ENCODE measurements at places on chromosomes 5 and 9. TPM values are rescaled to one million over a fixed set of nuclear protein-coding genes. Genes with fewer than 3 reads are reported as not detected.

The GPR151 gene
- not detected for total RNA-seq

The SCGB3A2 gene
- total RNA-seq, result 0.51 TPM

The MACIR gene
- total RNA-seq, result 22.2 TPM

The FABP6 gene
- 2.0 TPM for total RNA-seq

The PCDHA9 gene
- 0.22 TPM for total RNA-seq

The GPX8 gene
- total RNA-seq, result 18.3 TPM

The ABO gene
- total RNA-seq, result not detected

The FBP1 gene
- total RNA-seq, result 40.4 TPM

The STK32A gene
- total RNA-seq, result 0.92 TPM

The GABRA1 gene
- not detected for total RNA-seq

The TMEM171 gene
- total RNA-seq, result 2.4 TPM

The SPATA31E1 gene
- total RNA-seq, result not detected

The GCNT4 gene
- total RNA-seq, result under 0.01 TPM

The EGFLAM gene
- not detected for total RNA-seq

The RNF224 gene
- 1.2 TPM for total RNA-seq

The FGF18 gene
- total RNA-seq, result not detected

The SPEF2 gene
- total RNA-seq, result 2.3 TPM

The EQTN gene
- not detected for total RNA-seq

The SPATA31A3 gene
- not detected for total RNA-seq

The TRIM41 gene
- 18.7 TPM for total RNA-seq

The CTXN3 gene
- total RNA-seq, result not detected

The WNK2 gene
- total RNA-seq, result 11.7 TPM

The C9orf153 gene
- 1.9 TPM for total RNA-seq

The RNF180 gene
- 5.1 TPM for total RNA-seq

The MAN1B1 gene
- 65.5 TPM for total RNA-seq

The CD274 gene
- total RNA-seq, result 3.8 TPM

The DBH gene
- not detected for total RNA-seq

The LCN15 gene
- total RNA-seq, result not detected

The SLC46A2 gene
- not detected for total RNA-seq

The BARHL1 gene
- total RNA-seq, result not detected

The CCL28 gene
- total RNA-seq, result 8.1 TPM

The SREK1IP1 gene
- 3.0 TPM for total RNA-seq
